ENCODE measurements at places on chromosomes 3 and 15. TPM values are rescaled to one million over a fixed set of nuclear protein-coding genes. Genes with fewer than 3 reads are reported as not detected.
A peak's percentile ranks its signal among the peaks of the same experiment; 100 is the strongest.

DNA sequence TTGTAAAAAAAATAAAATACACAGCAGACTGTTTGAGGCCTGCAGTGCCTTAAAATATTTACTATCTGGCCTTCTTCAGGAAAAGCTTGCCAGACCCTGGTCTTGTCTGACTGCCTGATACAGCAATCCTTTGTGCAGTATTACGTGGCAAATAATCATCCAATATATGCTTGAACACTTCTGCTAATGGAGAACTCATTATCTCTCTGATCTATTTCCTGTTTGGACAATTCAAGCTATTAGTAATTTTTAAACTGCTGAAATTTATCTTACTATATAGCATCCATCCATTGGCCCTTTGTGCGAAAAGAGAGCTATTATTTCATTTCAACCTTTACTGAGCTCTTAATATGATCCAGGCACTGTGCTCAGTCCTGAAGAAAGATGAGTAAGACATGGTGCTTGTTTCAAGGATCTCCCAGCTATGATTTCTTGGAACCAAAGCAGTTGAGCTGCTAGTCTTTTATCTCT, 15.9 kb downstream of the ATG7 start:
- DNase-seq: no peak

- DNase-seq: peak; percentile 61
Measured at GRCh38 chr3:42264399-42265058, 1.5 kb downstream of the CCK start.

DNA sequence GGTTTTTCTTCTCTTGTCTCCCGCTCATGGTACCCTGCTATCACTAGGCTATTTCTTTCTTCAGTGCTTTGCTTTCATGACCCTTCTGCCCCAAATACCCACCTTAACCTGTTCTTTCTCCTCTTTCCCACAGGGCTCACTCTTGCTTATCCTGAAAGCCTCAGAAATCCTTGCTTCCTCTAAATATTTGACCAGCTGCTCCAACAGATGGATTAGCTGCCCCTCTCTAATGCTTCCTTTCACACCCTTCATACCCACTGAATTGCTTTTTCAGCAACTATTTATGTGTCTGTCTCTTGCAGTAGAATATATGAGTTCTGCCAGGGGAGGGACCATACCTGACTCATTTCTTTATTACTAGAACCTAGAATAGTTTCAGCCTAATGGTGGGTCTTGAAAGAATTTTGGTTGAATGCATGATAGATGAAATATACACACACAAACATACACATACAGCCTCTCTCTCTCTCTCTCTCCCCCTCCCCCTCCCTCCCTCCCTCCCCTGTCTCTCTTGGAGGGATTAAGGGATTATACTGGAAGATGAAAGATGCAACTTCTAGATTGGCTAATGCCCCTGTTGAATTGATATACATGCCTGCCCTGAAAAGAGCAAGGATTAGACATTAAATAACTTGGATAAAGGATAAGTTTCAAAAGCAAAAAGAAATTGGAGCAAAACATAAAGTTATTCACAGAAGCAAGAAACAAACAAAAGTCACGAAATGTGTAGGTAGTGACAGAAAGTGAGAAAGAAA, 95.0 kb upstream of the GADL1 start:
- no peak for DNase-seq

DNA sequence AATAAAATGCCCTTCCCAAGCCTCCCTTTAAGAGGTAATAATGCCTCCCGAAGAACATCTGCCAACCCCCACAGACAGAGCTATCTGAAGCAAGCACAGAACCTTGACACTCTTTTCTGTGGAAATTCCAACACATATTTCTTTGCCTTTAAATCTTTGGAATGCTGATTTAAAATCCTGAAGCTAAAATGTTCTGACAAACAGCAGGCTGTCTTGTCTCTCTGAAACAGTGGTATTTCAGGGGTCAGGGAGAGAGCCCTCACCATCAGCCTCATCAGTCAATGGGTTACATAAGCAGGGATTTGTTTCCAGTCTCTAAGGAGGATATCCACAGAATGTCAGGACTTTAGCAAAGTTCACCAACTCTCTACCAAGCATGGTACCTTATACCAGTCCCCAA, 27.8 kb upstream of the ARHGEF3 start:
- DNase-seq: no peak

- no peak for DNase-seq
Measured at GRCh38 chr3:109977897-109978296, 640.6 kb upstream of the DPPA4 start.

LEKR1 gene
- 3.5 TPM for total RNA-seq

LDHAL6B gene
- not detected for total RNA-seq

DNA sequence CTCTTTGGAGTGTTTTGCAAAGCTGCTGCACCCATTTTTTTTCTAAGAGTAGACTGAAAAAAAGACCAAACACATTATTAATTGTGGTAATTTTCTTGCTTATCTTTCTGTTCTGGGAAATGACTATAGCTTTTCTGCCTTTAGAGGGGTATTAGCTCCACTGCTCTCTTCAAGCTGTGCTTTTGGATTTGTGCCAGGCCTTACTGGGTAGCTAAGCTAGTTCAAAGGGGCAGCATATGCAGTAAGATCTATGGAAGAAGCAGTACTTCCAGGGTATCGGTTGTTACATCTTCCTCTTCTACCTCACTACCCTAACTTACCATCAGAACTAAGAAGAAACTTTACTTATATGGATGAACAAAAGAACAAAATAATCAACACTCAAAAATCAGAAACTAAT, 28.7 kb upstream of the ARIH1 start:
- no peak for DNase-seq

DNA sequence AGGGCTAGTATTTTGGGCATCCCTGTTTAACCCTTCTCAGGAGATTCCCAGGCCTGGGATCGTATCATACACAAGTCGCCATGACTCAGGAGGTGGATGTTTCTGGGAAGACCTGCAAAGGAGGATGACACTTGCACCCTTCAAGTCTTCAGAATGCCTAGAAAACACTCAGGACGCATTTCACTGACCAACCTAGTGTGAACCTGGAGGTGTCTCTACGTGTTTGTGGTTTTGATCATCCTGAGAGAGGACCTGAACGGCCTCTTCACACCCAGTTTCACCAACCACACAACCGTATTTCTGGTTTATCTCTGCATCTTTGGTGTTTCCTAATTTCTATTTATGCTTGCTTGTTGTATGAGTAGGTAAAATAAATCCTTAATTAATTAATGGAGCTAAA, 2.8 kb upstream of the CLDND1 start:
- DNase-seq: no peak

PHC3 gene
- 118 TPM for total RNA-seq

SENP8 gene
- 5.3 TPM for total RNA-seq

SMCO1 gene
- not detected for total RNA-seq

DNA sequence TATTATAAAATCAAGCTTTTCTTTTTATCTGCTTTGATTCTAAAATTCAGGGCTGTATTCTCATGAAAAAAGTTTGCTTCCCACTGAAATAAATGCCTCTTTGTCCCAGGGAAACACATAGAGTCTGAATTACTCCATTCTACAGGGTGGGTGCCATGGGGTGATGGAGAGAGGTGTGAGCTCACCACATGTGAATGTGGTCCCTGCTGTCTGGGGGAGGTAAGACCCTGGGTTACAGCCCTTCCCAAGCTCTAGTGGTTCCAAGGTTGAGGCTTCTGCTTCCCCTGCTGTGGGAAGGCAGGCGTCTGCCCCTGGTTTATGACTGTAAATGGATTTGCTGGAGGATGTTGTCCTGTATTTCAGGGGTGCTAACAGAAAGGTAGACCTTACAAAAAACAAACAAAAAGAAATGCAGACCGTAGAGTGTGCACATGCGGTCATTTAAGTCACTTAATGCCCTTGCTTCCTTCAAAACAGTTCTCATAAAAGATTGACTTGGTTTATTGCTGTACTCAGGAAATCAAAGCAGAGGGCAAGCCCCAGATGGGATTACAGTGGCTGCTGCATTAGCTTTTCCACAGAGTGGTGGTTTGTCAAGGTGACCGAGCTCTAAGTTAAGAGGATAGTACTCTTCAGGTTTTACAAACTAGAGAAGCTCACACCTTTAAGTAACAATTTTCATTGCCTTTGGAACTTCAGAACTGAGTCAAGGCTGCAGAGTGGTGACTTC, 49.2 kb downstream of the CTDSPL start:
- DNase-seq: no peak

DNA sequence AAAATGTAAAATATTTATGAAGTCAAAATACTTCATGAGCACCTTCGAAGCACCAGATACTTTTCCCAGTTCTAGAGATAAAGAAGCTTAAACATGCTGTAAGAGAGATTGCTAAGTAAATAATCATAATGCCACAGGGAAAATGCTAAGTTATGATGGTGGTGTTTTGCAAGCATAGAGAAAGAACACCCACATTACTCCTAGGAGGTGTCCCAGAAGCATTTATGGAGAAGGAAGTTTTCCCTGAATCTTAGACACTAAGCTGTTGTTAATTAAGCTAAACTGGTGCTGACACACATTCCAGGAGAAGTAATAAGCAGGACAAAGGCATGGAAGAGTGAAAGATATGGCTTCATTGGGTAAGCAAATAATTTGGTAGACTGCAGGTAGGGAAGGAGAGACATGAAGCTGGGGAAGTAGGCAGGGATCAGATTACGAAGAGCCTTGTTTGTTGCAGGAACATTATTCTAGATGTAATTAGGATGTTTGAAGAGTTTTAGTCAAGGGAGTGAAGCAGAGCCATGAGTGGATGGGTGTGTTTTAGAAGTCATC, 40.4 kb upstream of the CHMP2B start:
- no peak for DNase-seq

- DNase-seq: no peak
Measured at GRCh38 chr3:30751610-30752299, 142.7 kb downstream of the GADL1 start.

GRCh38 chr3:53803816-53804695, 42.2 kb downstream of the CHDH start:
- DNase-seq: no peak

GRCh38 chr3:158775426-158776410, 26.1 kb upstream of the MFSD1 start:
- DNase-seq: no peak

ACTC1 gene
- total RNA-seq: 29.7 TPM

DNA sequence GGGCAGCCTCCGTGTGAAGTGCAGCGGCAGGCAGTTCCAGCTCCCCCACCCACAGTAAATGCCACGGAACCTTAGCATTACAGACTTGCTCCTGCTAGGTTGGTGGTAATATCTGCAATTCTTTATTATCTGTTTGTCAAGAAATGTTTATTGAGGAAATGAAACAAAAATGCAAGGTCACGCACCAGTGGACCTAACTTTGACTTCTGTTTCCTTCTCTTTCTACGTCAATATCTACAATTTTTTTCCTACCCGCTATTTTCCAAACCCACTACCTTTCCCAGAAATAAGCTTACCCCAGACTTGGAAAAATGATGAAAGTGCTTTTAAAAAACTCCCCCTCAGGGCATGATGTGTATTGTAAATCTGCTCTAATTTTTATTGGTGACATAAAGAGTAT, 18.9 kb downstream of the ILDR1 start:
- DNase-seq: no peak

GRCh38 chr15:78061963-78062427, 15.5 kb downstream of the TBC1D2B start:
- no peak for DNase-seq

GRCh38 chr15:96097661-96098060, 232.8 kb upstream of the NR2F2 start:
- DNase-seq: no peak

DNA sequence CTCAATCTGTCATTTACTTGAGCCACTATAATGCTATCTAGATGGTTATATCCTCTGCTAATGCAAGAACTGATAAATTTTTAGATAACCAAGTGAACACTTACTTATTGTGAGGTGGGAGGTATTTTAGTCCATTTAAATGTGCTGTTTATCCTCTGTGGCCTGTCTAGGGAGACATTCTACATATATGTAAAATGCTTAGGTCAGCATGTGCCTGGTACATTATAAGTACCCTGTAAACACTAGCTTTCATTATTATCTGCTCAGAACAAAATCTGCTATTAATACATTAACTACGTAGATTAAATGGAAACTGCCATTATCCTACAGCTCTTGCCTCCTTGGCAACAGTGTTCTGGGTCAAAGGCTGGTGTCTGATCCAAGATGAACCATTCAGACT, 41.8 kb upstream of the MAPKBP1 start:
- DNase-seq: no peak

DNA sequence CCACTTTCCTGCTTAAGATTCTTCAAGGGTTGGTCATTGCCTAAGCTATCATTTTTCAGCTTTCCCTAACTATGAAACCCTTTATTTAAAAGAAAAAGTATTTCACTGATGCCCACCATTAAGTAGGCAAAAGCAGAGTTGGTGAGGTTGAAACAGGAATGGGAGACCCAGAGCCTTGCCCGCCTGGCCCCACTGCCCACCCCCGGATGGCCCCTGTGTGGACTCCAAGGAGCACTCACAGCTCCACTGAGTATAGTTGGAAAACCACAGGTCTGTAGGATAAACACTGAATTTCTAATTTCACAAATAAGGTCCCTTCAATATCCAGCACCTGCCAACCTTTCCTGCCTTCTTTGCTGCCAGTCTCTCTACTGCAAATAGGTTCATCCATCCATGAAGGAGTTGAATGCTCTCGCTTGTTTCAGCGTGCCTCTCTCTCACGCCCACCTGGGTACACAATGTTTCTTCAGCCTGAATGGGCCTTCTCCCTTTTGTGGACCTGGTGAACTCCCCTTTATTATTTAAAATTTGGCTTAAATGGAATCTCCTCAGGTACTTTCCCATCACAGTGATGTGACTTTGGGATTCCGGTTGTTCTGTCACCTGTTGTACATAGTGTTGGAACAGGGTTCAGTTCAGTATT, 8.7 kb upstream of the ACAP2 start:
- no peak for DNase-seq

RGMA gene
- 6.4 TPM for total RNA-seq

DNA sequence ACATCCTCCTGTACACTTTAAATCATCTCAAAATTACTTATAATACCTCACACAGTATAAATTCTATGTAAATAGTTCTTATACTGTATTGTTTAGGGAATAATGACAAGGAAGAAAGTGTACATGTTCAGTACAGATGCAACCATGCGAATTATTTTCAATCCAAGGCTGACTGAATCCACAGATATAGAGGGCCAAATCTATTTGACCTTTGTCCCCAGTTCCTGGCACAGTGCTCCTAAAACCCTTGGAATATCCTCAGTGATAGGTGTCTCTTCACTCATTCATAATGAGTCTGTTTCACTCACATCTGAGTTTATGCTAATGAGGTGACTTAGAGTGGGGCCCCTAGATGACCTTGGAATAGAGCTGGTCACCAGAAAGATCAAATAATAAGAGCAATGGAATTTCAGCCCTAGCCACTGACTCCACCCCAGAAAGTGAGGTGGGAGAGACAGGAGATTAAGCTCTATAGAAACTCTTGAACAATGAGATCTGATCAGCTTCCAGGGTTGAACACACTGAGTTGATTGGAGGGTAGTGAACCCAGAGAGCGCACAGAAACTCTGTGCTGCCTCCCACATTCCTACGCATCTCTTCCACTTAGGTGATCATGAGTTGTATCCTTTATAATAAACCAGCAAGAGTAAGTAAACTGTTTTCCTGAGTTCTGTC, 65.3 kb downstream of the ADAM10 start:
- DNase-seq: no peak

POTEB2 gene
- total RNA-seq: not detected

DUOXA2 gene
- total RNA-seq: 3.9 TPM

DISP2 gene
- total RNA-seq: 0.60 TPM

GPR160 gene
- 62.1 TPM for total RNA-seq

Data from ureter (tissue), 1 donor.